AG20443 (cell line): ENCODE measurements at places on chromosomes 1 and 21.

GRCh38 chr1:161491472-161491871, 13.8 kb upstream of the FCGR2A start:
- no peak for DNase-seq

- no peak for DNase-seq
Measured at GRCh38 chr1:201715801-201716741, 112.9 kb upstream of the IPO9 start.

- no peak for DNase-seq
Measured at GRCh38 chr21:42193131-42193671, 25.7 kb upstream of the ABCG1 start.

DNA sequence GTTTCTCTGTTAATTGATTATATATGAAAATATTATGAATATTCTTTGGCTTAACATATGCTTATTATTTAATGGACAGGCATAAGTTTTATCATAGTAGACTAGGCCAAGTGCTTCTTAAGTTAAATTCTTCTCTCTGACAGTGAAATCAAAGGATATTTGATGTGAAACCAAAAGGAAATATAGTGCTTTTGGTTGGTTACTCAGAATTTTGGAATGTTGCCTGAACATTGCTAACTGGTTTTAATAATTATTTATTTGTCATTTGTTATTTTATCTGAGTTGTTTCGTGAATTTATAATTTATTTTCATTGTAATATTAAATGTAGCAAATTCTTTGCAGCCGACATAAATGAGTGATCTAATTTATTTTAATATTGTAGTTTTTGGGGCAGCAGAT, 18.3 kb downstream of the HOOK1 start:
- DNase-seq, result no peak

GRCh38 chr1:41607808-41608207, 123.3 kb upstream of the EDN2 start:
- DNase-seq, result no peak

GRCh38 chr1:212587016-212587887, 21.3 kb upstream of the ATF3 start:
- DNase-seq, result no peak

DNA sequence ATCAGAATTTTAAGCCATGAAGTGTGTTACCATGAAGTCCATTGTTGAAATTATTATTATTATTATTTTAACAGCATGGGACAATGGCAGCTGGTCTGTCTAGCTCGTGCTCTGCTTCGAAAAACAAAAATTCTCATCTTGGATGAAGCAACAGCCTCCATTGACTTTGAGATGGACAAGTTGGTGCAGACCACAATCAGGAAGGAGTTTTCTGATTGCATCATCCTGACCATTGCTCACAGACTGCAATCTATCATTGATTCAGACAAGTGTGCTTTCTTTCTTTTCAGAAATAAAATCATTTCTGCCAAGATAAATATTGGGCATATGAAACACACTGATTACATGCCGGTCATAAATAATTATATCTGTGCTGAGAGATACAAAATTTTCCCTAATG, 21.0 kb downstream of the HSPA13 start:
- DNase-seq, result no peak

DNA sequence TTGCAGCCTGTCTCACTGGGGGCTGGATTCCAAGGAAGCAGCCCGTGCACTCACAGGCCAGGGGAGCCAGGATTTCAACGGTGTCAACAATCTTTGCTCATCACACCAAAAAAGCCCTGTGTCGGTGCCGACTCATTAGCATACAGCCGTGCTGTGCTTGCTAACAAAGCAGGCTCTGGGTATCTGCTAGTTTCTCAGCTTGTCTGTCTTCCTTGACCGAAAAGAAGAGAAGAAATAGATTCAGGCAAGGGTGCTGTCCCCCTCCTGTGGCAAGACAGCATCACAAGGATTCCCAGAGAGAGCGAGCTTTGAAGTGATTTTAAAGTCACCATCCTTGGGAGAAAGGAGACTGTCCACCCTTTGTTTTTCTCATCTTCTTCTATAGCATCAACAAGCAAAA, 214.7 kb downstream of the SDCCAG8 start:
- DNase-seq, result no peak

DNA sequence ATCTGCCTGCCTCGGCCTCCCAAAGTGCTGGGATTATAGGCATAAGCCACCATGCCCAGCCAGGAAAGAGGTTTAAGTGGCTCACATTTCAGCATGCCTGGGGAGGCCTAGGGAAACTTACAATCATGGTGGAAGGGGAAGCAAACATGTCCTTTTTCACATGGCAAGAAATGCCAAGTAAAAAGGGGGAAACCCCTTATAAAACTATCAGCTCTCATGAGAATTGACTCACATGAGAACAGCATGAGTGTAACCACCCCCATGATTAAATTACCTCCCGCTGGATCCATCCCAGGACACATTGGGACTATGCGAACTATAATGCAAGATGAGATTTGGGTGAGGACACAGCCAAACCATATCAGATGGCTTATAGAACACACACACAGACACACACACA, 8.8 kb upstream of the KLHL12 start:
- DNase-seq, result no peak

DNA sequence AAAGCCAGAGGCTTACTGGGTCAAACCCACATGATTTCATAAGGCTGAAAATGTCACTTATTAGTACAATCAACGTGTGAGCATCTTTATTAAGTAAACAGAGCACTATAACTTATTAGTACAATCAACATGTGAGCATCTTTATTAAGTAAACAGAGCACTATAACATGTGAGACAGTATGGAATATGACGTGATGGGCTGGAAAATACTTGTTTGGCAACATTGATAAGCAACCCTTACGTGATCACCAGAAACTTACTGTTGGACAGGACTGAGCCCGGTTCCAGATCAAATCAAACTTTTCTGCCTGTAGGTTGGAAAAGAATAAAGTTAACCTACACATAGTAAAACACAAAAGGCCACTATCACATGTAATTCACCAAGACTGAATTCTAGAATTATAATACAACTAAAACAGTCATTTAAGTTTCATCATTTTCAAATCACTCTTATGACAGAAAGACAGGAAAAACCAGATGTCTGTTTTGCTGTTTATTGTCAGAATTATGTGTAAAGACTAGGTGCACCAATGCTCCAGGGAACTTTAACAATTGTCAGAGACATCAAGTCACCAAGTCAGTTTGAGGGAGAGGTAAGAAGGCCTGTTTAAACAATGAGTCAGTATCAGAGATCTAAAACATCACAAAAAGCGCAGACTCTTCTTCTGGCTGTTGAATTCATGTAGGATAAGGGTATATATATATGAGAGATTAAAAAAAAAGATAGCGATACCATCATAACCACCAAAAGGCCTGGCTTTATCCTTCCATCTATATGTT, 15.7 kb downstream of the ATPAF1 start:
- no peak for DNase-seq

DNA sequence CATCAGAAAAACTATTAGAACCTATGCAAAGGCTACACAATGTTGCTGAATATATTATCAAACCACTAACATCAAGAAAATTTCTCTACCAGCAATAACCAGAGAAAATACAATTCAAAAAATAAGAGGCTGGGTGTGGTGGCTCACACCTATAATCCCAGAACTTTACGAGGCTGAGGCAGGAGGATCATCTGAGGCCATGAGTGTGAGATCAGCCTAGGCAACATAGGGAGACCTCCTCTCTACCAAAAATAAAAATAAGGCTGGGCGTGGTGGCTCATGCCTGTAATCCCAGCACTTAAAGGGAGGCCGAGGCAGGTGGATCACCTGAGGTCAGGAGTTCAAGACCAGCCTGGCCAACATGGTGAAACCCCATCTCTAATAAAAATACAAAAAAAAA, 16.9 kb upstream of the PUM1 start:
- no peak for DNase-seq

- DNase-seq, result no peak
Measured at GRCh38 chr1:222157612-222158011, 390.3 kb downstream of the HHIPL2 start.

DNA sequence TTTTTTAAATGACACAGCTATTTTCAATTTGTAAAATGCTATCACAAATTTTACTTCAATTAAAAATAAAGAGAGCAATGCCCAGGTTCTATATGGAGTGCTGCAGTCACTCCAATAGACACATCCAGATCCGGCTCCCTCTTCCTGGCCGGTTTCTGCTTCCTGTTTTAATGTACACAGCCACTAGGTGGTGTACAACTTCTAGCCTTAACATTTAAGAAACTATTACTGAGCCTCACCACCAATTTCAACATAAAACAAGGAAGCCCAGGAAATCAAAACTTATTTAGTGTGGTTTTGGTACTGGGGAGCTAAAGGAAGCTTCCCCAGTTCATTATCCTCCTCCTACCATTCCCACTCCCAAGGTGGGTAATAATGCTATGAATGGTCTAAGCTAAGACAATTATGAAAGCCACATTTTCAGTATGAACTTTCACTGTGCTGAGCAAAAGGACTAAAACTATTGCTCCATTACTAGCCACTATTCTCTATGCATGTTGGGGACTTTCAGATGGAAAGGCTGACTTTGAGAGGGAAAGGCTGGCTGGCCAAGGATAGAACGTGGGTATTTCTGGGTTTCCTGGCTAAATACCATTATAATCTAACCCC, 25.5 kb upstream of the MTMR11 start:
- peak; percentile 75 for DNase-seq

GRCh38 chr1:174075245-174075692, 53.1 kb upstream of the RC3H1 start:
- DNase-seq, result no peak

GRCh38 chr1:166153525-166154314, 13.1 kb downstream of the FAM78B start:
- DNase-seq, result no peak

- no peak for DNase-seq
Measured at GRCh38 chr1:204194771-204195170, 1.5 kb downstream of the KISS1 start.

DNA sequence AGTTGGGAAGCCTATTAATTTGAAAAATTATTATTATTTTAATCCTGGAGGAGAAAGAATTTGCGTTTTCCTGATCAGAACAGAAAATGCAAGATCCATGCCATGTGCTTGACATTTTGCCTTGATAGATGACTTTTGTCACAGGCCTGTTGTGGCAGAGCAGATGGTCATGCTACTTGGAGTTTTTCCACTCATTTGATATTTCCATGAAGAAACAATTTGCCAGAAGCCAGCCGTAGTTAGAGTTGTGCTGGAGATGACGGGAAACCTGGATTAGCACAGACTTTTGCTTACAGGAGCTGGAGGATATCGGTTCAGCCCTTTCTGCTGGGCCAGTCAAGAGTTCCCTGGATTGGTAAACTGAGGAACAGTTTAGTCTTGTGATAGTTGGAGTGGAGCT, 3.2 kb downstream of the RCAN3 start:
- DNase-seq, result no peak

DNA sequence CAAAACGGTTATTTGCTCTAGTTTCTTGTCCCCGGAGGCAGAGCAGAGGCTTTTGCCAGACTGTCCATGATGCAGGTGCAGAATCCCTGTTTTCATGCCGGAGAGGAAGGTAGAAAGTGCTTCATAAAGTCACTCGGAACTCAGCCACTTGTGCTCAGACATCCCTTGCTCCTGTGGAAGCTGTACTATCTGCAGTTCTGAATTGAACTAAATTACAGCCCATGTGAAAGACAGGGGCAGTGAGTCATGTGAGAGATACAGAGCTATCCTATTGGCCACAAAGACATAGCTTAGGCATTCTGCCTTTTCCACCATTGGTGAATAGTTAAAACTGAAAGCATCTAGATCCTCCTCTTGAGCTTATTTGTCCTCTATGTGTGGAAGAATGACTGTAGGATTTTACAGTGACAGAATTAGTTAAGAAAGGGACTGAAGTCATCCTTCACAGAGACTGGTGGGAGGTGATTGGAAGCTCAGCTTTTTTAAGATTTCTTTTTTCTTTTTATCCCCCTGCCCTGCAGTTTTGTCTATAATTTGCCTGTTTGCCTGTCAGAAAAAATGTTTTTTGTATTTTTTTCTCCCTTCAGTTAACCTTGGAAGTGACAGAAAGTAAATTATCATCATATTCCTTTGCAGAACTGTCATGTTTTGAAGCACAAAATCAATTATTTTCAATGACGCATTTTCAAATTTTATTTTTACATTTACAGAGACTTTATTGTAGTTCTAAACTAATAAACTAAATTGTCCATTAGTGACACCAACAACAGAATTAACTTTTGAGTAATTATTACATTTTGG, 298.6 kb downstream of the PTPRC start:
- DNase-seq, result peak; percentile 87

DNA sequence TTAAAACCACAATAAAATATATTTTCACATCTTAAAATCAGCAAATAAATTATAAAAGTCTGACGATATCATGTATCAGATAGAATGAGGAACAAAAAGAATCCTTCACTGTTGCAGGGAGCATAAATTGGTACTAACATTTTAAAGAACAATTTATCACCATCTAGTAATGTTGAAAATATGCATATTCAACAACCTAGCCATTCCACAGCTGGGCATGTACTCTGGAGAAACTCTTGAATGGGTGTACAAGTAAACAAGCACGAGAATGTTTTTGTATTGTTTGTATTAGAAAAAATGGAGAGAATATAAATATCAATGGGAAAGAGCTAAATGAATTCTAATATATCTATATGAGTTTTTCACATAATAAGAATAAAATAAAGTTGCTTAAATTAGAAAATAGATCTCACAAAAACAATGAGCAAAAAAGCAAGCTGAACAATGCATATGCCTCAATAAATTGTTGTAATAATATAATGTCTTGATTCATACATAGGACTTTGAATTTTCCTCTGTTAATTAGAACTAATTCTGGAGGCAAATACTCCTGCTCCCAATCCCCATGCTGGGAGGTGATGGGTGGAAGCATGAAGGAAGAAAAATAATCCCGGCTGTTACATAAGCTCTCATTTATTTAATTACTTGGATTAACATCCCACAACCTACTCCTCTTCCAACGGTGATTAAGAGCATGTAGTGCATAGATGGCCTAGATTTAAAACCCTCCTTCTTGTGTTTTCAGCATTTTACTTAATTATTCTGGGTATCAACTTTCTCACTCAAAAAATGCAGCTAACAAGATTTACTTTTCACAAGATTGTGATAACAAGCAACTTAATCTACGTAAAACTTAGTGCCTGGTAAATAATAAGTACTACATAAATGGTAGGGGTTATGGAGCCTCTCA, 5.5 kb upstream of the FMO2 start:
- DNase-seq, result no peak

- DNase-seq, result no peak
Measured at GRCh38 chr1:198794498-198794897, 155.7 kb downstream of the PTPRC start.

GRCh38 chr1:205585169-205585834, 46.5 kb downstream of the ELK4 start:
- DNase-seq, result no peak

DNA sequence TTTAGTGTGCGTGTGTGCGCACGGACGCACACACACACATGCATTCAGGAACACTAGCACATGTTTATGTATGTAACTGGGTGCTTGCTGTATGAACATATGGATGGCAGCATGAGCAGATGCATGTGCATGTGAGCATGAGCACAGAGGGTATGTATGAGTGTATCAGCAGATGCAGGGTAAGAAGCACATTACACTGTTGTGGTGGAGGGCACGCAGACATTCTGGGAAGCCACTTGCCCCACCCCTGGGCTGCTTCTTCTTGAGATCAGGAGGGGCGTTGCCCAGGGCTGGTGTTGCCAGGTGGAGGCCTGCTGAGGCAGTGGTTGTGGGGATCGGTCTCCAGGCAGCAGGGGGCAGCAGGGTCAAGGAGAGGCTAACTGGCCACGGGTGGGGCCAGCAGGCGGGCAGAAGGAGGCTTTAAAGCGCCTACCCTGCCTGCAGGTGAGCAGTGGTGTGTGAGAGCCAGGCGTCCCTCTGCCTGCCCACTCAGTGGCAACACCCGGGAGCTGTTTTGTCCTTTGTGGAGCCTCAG, 3.9 kb upstream of the P3R3URF start:
- no peak for DNase-seq
